ENCODE measurements at places on chromosomes 2 and 18.

GRCh38 chr2:80531319-80531718, 226.8 kb upstream of the LRRTM1 start:
- no peak for DNase-seq

- DNase-seq, result no peak
These were observed 254.1 kb downstream of the GLI2 start for GRCh38 chr2:120989512-120990441.

- no peak for DNase-seq
These were observed 206.9 kb downstream of the TNS1 start for GRCh38 chr2:217795706-217796465.

GRCh38 chr2:239806276-239806675, 218.9 kb downstream of the NDUFA10 start:
- DNase-seq, result no peak

- peak; percentile 13 for DNase-seq
These were observed 51.4 kb downstream of the KIF5C start for GRCh38 chr2:148926291-148926961.

DNA sequence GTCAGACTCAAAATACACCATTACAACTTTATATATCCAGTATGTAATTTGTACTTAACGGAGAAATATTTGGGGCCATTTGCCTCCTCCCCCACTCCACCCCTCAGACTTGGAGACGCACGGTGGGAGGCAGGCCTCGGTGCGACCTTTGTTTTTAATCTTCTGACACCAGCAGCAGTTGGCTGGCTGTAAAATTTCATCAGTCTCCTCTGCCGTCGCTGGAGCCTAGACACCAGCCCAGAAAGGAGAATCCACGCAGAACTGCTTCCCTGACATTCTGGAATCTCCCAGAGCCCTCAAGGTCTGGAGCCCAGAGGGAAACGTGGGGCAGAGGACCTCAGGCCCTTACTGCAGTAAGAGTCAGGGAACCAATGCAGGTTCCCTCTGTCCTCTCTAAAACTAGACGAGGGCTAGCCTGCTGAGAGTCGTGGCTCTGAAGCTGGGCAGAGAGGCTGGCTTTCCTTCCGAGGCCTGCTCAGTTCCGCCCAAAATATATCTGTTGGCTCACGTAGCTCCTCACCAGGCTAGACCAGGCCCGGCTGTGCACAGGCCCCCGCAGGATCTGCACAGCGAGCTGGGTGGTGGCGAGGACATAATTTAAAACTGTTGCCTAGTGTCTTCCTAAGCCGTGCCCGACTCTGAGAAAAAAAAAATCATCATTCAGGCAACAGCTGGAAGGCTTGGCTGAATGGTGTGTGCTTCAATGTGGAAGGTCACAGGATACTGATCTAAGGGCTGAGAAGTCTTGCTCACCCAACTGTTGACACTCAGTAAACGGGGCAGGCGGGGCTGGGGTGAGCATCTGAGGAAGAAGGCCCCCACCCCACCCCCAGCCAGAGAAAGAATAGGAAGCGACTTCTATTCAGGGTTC, 40.4 kb downstream of the EN1 start:
- DNase-seq, result no peak

DNA sequence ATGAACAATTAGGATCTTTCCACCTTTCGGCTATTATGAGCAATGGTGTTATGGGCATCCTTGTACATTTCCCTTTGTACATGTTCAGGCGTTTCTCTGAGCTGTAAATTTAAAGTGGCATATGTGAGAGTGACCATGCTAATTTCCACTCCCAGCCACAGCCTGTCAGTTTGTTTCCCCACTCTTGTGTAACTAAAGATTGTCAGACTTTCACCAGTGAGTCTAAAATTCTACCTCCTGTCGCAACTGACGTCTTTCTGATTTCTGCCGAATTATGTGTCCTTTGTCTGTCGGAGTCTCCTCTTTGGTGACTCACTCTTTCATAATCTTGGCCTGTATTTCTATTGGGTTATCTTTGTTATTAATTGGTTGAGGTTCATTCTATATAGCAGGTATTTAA, 50.7 kb downstream of the TRAPPC12 start:
- DNase-seq, result no peak

DNA sequence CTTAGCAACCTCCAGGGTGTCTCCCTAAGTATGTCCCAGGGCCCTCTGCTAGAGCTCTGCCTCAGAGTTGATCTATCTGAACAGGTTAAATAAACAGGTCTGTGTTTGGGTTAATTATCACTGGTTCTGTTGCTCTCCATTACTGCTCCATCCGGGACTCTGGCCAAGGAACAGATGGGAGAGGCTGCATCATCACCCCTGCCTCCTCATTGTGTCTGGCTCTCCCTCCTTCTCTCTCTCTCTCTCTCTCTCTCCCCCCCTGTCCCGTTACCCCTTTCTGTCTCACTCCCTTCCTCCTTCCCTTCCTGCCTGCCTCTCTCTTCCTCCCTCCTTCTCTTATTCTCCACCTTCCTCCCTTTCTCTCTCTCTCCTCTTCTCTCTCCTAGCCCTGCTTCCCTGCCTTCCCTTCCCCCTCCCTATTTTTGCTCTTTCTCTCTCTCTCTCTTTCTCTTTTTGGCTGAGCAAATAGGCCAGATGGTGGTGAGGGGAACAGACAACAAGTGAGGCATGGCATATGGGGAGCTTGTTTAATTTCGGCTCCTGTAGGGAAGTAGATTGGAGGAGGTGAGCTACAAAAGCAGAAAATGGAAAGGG, 62.1 kb downstream of the SETBP1 start:
- no peak for DNase-seq

DNA sequence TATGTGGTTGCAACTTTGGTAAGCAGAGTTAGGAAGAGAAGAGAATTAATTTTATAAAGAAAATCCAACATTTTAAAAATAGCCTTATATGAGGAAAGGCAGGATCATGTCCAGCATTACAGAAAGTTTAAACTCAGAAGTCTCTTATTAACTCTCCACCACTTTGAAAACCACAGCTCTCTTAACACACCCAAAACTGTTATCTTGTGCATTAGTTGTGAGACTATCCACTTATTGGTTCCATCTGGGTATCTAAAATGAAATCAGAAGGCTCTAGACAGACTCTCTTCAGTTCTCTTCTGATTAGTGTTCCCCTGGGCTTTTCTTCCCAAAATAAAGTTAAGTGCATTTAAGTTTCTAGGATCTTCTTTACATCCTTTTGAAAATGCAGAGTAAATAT, 251.5 kb downstream of the TXNL1 start:
- DNase-seq, result no peak

DNA sequence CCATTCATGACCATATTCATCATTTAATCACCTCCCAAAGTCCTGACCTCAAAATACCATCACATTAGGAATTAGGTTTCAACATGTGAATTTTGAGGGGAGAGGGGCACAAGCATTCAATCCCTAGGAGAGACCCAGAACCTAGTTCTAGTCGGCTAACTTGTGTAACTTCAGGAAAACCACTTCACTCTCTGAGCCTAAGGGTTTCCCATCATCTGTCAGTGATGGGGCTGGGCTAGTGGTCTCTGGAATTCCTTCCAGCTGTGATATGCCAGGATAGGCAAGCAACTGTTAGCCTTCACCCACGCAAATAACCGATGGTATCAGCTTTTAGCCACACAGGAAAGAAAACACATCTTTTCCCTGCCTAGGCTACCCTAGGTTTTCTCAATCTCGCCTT, 52.5 kb upstream of the MEX3C start:
- DNase-seq, result no peak

Data from activated CD8-positive, alpha-beta memory T cell treated with anti-CD3 and anti-CD28 coated beads for 4 hours (primary cell).